ENCODE measurements at places on chromosomes 6 and 20. TPM values are rescaled to one million over a fixed set of nuclear protein-coding genes. Genes with fewer than 3 reads are reported as not detected.

DNA sequence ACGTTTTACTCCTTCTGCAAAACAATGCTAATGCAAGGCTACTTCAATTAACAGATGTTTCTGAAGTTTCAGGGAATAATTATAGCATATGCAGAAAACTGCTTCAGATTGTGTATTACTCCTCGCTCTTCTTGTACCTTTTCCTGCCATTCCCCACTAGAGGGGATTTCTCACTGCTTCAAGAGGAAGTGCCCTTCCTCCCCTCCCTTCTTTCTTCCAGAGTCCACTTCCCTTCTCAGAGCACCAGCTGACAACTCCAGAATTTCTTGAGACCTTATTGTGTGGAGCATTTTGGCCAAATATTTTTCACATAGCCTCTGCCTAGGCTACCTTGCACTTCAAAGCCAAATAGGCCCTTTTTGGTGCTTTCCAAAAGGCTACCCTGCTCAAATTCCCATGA lies 12.7 kb upstream of the MCUR1 start:
- no peak for DNase-seq

DNA sequence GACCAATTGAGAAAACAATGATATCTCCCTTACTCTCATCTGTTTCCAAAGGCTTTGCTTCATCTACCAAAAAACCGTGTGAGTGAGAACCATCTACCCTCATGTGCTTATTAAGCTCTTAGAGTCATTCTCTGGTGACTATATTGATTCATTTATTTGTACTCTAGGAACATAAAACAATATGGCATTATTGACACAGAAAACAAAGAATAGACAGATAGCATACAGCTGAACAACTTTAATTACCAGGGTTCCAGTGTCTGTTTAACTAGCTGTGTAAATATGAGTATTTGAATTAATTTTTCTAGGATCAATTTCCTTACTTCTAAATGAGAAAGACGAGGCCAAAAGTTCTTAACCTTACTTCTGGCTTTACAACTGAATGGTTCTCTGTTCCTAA lies 31.3 kb upstream of the HEY2 start:
- DNase-seq, result no peak

GRCh38 chr6:6842291-6842690 lies 253.8 kb downstream of the LY86 start:
- DNase-seq, result no peak

- DNase-seq, result no peak
These were observed 202.0 kb upstream of the RNF24 start for GRCh38 chr20:4217349-4217841.

Gene ITPR3
- total RNA-seq, result 42.0 TPM

Gene OR12D3
- total RNA-seq, result not detected

Gene HCK
- 0.28 TPM for total RNA-seq

DNA sequence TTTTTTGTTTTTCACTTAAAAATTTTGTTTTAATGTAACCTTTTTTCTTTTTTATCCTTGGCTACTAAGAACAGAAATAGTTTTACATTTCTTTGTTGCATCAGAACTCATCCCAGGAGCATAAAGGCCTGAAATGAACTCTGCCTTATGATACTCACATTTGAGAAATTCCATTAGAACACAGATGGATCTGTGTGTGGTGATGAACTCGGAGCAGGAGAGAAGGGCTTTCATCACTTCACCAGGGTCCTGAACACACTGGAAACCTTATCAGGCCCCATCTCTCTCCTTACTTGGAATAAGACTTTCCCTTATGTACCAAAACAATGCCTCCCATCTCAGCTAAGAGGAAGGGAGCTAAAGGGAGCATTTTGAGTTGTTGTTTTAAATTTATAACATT lies 139.4 kb downstream of the PHF3 start:
- no peak for DNase-seq

Gene GNAS-AS1
- 0.55 TPM for total RNA-seq

GRCh38 chr6:85323435-85324040 lies 126.3 kb upstream of the NT5E start:
- DNase-seq, result peak; percentile 46

DNA sequence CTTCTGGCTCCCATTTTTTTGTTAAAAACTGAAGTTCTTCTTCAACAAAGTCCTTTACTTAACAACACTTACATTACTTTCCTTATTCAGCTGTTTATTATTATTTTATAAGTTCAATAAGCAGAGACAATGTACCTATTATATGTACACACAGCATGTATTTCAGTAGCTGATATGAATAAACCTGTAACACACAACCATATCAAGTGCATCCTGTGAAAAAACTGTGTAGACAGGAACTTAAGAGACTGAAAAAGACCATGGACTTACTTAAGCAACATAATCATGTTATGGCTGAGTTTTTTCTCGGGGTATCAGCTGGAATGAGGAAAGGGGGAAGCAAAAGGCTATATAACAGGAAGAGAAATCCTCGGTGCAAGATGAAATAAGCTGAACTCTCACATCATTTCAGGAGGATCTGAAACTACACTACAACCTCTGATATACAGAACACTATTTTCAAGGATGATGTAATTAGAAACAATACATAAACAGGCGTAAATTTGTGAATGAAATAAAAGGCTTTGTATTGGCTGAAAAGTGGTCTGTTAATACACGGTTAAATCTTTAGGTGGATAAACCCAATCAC lies 70.9 kb downstream of the REV3L start:
- no peak for DNase-seq

DNA sequence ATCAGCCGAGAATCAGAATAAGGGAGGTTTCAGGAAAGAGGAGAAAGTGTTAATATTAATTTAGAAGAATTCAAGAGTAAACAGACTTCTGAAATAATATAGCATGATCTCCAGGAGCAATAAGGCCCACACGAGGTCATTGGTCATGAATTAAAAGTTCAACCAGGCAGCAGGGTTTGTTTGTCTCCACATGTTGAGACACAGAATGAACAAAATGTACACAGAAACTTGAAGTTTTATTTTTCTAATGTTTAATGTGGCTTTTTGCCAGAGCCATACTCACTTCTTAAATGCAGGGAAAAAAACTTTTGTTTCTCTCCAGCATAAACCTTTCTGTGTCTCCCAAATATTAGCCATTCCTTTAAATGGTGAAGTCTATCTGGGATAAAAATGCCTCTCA lies 504.5 kb downstream of the HDGFL1 start:
- no peak for DNase-seq

Gene BCAS4
- total RNA-seq, result 25.0 TPM

DNA sequence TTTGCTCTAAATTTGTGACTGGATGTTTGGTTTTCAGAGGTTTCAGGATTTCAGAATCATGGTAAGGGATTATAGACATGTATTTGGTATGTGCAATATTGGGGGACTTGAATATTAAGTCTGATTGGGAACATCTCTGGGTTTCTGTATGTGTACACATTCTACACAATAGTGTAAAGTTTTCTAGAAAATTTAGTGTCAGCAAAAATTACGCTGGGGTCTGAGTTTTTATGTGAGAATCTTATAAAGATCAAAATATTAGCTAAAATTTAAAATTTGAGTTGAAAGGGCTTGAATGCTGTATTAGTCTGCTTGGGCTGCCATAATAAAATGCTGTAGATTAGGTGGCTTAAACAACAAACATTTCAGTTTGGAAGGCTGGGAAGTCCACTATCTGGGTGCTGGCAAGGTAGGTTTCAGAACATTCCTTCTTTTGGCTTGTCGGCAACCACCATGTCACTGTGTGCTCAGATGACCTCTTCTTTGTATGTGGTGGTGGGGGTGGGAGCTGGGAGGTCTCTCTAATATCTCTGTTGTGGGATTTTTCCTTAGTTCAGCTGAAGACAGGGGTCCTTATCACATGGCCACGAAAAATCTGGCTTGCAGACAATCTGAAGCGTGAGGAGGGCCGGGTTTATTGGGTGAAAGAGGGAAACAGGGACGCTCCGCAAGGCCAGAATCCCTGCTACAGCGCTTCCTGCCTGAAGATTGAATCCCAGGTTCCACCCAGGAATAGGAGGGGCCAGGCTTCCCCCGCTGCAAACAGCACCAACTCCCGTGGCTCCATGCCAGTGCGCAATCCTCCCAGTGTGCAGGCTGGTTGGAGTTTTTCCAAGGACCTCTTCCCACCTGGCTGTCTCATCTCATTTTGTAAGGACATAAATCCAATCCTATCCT lies 299.7 kb downstream of the PLCB1 start:
- DNase-seq, result no peak

Gene ADGB
- 0.35 TPM for total RNA-seq

Gene EXOC2
- 43.1 TPM for total RNA-seq

Gene EYA2
- total RNA-seq, result not detected

- no peak for DNase-seq
These were observed 260.9 kb downstream of the NKAIN2 start for GRCh38 chr6:124064317-124065113.

- no peak for DNase-seq
These were observed 1.9 kb upstream of the AP5S1 start for GRCh38 chr20:3818155-3819151.

GRCh38 chr6:168363811-168364792 lies 44.5 kb upstream of the DACT2 start:
- no peak for DNase-seq

DNA sequence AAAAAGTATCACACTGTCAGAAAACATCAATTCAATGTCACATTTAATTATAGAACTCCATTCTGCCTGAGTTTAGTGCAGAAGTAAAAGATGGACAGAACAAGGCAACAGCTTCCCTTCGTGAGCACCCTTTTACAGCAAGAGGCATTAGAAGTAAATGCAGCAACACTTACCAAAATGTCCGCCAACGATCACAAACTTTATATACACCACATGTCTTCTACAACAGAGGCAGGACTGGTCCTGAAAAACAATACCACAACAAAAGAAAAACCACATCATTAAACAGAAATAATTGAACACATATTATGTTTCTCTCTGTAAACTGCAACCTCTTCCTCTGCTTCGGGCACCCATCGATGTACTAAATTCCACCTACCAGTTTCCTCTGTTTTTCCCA lies 92.9 kb downstream of the FYN start:
- DNase-seq, result no peak

Gene TENT5A
- 0.57 TPM for total RNA-seq

GRCh38 chr6:42963855-42964605 lies 3.5 kb downstream of the GNMT start:
- no peak for DNase-seq

- DNase-seq, result no peak
These were observed 66.5 kb upstream of the ADGRG6 start for GRCh38 chr6:142235272-142235671.

DNA sequence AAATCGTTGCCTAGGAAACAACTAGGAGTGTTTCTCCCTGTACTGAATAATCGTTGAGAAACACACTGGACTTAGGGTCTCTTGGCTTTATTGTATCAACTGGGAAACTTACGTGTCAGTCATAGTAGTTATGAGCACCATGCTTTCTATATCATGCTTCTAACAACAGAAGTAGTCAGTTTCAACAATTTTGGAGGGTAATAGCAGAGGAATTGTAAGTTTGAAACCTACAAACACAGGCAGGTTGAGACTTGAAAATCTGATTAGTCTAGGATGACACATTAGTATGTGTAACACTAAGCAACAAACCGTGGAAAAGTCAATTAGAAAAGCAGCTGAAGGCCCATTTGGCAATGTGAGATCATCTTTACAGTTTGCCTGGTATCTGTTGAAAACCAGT lies 43.9 kb upstream of the FABP7 start:
- DNase-seq, result no peak

Gene ADAT2
- total RNA-seq, result 20.6 TPM

DNA sequence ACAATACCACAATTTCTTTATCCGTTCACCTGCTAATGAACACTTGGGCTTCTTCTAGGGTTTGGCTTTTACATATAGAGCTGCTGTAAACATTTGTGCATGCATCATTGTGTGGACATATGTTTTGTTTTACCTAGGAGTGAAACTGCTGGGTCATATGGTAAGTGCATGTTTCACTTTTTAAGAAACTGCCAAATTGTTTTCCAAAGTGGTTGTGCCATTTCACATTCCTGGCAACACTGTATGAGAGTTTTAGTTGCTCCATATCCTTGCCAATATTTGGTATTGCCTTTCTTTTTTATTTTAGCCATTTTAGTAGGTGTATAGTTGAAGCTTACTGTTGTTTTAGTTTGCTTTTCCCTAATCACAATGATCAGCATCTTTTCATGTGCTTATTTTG lies 14.1 kb upstream of the RPN2 start:
- no peak for DNase-seq

GRCh38 chr20:49100972-49101371 lies 54.9 kb downstream of the CSE1L start:
- DNase-seq, result no peak

Gene GMEB2
- 15.5 TPM for total RNA-seq

Gene SRSF12
- 0.71 TPM for total RNA-seq

Gene OPRM1
- total RNA-seq, result not detected

- DNase-seq, result no peak
These were observed 12.0 kb downstream of the ZFP64 start for GRCh38 chr20:52179331-52180179.

DNA sequence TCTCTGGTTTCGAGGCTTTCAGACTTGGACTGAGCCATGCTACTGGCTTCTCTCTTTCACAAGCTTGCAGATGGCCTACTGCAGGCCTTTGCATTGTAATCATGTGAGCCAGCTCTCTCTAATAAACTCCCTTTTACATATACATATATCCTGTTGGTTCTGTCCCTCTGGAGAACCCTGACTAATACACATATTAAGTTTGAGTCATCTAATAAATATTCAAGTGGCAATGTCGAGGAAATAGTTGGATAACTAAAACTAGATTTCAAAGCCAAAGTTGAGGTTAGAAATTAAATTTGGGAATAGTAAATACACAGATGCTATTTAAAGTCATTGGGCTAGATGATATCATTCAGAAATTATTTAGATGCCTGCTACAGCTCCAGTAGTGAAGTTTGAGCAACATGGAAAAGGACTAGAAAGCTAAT lies 1343.4 kb downstream of the GRIK2 start:
- no peak for DNase-seq

Measured in CD8-positive, alpha-beta memory T cell (primary cell).